Smooth muscle cell of trachea (primary cell): ENCODE measurements at places on chromosomes 11 and 22. TPM values are rescaled to one million over a fixed set of nuclear protein-coding genes. Genes with fewer than 3 reads are reported as not detected.

POTEH gene
- total RNA-seq: not detected in 2 replicates

MIOX gene
- 0.15 TPM in 1 of 2 replicates, not detected in the other for total RNA-seq

GLYAT gene
- total RNA-seq: not detected in 2 replicates

GATD1 gene
- 29.7 and 58.1 TPM in 2 replicates for total RNA-seq
